Thoracic aorta (tissue), 2 donors: ENCODE measurements at places on chromosomes 11 and 22. TPM values are rescaled to one million over a fixed set of nuclear protein-coding genes. Genes with fewer than 3 reads are reported as not detected.

The SCGB1D4 gene
- total RNA-seq, result not detected

The YIF1A gene
- total RNA-seq, result 155 TPM

The P2RY2 gene
- 3.5 TPM for total RNA-seq

DNA sequence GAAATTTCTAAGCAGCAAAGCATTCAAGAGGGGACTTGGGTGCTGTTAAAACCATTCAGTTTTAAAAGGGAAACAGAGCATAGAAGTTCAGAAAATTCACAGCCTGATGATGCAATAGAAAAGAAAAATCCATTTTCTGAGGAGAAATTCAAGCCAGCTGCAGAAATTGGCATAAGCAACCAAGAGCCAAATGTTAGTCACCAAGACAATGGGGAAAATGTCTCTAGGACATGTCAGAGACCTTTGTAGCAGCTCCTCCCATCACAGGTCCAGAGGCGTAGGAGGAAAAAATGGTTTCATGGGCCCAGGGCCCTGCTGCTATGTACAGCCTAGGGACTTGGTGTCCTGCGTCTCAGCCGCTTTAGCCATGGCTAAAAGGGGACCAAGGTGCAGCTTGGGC lies 5.5 kb upstream of the IRAG1 start:
- DNase-seq, result no peak

The CCDC81 gene
- 2.0 TPM for total RNA-seq

- no peak for DNase-seq
Measured at GRCh38 chr11:93737904-93738612, 3.2 kb downstream of the TAF1D start.

- no peak for DNase-seq
Measured at GRCh38 chr11:46451759-46452158, 60.2 kb upstream of the CHRM4 start.

The OR51E2 gene
- total RNA-seq, result not detected

The CARNS1 gene
- total RNA-seq, result 7.9 TPM
